ENCODE measurements at places on chromosomes 3 and 15.

GRCh38 chr3:161409069-161409468, 37.8 kb upstream of the SPTSSB start:
- DNase-seq = peak; percentile 62

GRCh38 chr15:50166216-50166615, 15.8 kb upstream of the SLC27A2 start:
- no peak for DNase-seq

DNA sequence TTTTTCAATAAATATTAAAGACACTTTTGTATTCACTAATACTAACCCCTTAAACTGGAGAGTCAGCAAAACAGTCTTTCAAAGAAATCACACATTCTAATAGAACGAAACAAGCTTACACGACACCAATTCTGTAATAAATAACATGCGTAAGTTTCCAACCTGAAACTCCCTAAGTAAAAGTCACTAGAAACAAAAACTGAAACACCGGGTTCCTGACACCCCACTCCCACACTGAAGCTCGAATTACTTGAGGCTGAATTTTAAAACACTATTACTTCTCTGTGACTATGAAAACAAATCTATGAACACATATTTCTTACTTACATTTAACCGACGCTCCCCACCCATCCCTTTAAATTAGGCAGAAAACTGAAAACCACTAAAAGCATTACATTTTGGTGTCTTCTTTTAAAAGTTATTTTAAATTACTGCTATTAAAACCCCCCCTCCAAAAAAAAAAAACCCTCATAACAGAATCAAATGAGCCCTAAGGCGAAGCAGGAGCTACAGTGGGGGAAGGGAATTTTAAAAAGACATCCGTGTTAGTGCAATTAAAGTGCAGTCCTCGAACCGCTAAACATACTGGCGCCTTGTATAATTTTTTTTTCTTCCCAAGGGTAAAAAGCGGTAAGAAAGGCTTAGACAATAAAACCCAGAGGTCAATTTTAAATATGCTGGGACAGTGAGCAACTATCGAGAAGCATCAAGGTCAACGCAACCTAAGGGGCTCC, 878 bp downstream of the SPPL2A start:
- DNase-seq = peak; percentile 35

GRCh38 chr3:172383306-172383796, 64.9 kb downstream of the GHSR start:
- no peak for DNase-seq

DNA sequence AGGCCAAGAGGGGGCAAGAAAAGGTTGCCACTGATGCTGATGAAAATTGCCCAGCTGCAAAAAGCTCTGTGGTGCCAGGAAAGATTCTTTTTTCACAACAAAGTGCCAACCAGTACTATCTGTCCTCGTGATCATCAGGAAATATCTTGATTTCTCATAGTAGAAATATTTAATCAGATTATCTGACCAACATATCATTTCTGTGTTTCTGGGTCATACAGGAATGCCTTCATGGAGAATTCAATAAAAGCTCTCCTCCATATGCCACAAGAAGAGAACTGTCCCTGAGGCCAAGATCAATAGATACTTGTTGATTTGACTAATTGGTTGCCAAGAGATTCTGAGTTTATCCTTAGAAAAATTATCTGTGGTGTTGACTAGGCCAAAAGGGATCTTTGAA, 63.5 kb downstream of the FSIP1 start:
- DNase-seq = no peak

- no peak for DNase-seq
Measured at GRCh38 chr3:172317481-172317880, 130.8 kb downstream of the GHSR start.

- no peak for DNase-seq
Measured at GRCh38 chr3:54538346-54538745, 389.5 kb downstream of the LRTM1 start.

- no peak for DNase-seq
Measured at GRCh38 chr3:37935290-37935668, 55.3 kb upstream of the VILL start.

DNA sequence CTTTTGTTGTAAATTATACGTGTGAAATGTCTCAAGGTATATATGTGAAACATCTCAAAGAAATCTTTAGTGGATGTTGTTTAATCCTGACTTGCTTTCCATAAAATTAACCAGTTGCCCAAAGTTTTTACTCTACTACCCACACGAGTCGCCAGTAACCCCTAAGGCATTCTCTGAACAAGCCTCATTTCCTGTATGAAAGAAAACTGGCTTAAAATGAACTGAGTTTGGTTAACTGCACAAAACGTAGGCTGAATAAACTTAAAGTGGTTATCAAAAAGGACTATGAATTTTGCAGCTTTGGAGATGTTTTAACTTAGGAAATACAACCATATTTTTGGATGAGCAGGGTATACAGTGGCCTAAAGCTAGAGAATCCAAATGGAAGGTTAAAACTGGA, 2.7 kb upstream of the APPL1 start:
- no peak for DNase-seq

- DNase-seq = no peak
Measured at GRCh38 chr3:4716706-4717362, 223.7 kb downstream of the ITPR1 start.

- DNase-seq = peak; percentile 81
Measured at GRCh38 chr15:46278486-46279090, 643.8 kb downstream of the SQOR start.

GRCh38 chr15:64236156-64236894, 73.5 kb upstream of the PPIB start:
- DNase-seq = no peak

GRCh38 chr3:46114323-46114988, 87.2 kb upstream of the XCR1 start:
- no peak for DNase-seq

DNA sequence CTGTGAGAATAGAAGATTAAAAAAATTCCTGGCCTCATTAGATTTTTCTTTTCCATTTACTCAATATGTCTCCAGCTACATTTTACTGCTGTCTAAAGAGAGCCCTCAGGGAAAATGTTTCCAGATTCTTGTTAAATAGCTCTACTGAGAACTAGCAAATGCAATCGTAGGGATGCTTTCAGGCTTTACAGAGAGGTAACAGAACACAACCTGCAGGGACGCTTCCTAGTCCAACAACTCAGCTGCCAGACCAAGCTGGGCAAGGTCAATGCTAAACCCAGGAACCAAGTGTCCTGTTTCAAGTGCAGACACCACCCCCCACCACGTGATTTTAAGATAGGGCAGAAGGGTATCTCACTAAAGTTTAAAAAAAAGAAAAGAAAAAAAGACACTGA, 25.2 kb downstream of the ARHGEF3 start:
- no peak for DNase-seq

DNA sequence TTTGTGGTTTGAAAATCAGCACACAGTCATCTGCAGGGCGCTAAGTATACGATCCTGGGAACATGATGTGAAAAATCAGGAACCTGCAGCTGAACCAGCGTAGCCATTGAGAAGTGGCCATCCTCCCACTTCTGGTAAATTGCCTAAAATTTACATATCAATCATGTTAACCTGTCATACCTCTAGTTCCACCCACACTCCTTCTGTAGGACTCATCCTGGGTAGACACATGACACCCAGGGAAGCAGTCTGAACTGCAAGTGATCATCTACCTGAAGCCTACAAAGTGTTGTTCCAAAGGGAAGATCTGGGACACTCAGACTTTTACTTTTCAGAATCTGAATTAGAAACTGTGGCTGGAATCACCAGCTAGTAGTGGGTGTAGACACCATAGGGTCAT, 5.5 kb upstream of the PSMD6 start:
- DNase-seq = no peak

GRCh38 chr3:129657261-129658046, 51.0 kb upstream of the PLXND1 start:
- no peak for DNase-seq

DNA sequence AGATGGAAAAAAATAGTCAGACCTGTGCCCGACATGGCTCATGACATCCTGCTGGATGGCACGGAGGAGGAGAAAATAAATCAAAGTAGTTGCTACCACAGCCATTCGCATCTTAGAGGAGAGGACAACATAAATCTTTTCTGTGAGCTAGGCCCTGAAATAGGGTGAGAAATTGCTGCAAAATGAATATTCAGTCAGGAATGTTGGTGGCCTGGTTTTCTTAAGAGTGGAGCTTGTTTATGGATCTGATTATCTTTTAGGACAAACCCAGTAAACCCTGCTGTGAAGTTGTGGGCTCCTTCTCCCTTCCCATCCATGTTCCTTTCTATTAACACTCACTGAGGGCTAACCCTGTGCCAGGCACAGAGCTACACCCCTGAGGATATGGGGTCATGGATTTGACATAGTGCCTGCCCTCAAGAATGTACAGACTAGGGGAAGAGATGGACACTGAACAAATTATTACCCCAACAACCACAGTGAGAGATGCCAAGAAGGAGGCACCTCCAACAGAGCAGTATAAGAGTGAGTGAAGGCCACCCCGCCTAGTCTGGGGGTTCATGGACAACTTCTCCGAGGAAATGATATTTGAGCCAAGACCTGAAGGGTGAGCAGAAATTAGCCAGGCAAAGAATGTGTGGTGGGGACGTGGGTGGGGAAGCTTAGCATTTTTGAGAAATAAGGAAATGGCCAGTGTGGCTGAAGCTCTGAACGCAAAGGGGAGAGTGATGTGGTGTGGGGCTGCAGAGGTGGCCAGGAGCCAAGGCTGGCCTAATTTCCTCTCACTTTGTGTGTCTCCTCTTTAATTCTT, 68.9 kb upstream of the ARL8B start:
- no peak for DNase-seq

- DNase-seq = peak; percentile 95
Measured at GRCh38 chr15:58475573-58476524, 44.1 kb downstream of the LIPC start.

GRCh38 chr3:175585898-175586297, 726.8 kb downstream of the NAALADL2 start:
- no peak for DNase-seq

- no peak for DNase-seq
Measured at GRCh38 chr3:196754091-196754981, 14.7 kb downstream of the PAK2 start.

GRCh38 chr15:98412852-98413251, 235.5 kb upstream of the IGF1R start:
- no peak for DNase-seq

- no peak for DNase-seq
Measured at GRCh38 chr3:121231872-121232271, 313.9 kb downstream of the POLQ start.

DNA sequence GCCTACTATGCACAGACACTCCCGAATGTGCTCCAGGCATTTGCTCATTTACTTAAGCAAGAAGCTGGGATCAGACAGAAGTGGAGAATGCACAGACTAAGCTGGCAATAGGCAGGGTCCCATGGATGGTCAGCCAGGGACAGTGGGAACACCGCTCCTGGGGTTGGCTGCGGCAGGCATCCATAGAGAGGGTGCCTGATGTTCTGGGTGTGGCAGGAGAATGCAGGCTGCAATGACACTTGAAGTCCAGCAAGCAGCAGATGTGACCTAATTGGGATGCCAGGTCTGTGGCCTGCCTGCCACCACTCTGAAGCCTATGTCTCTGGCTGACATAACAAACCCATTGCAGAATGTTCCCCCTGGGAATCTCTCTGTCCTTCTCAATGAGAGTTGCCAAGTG, 40.2 kb upstream of the SLC6A11 start:
- DNase-seq = no peak

- DNase-seq = peak; percentile 21
Measured at GRCh38 chr3:113495035-113495434, 19.9 kb downstream of the SPICE1 start.

DNA sequence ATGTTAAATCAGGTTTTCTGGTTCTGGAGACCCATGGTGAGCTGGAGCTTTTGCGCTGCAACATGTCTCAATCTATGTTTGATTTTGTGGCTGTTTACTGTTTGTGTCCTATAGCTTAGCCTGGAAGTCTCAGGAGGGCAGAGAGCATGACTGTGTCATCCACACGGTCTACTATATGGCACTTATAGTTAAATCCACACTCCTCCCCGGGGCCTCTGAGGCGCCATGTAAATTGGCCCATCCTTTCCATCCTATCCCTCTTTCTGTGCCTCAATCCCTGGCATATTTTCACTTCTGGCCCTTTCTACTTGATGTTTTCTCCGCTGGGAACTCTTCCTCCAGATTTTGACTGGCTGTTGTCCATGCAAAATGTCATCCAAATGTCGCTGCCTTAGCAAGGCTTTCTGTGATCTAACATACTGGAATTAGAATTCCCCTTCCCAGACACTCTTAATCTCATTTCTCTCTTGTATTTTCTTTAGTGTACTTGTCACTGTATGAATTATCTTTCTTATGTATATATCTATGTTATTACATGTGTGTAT, 560.8 kb upstream of the RGMA start:
- no peak for DNase-seq

- DNase-seq = no peak
Measured at GRCh38 chr3:175655351-175655750, 796.2 kb downstream of the NAALADL2 start.

DNA sequence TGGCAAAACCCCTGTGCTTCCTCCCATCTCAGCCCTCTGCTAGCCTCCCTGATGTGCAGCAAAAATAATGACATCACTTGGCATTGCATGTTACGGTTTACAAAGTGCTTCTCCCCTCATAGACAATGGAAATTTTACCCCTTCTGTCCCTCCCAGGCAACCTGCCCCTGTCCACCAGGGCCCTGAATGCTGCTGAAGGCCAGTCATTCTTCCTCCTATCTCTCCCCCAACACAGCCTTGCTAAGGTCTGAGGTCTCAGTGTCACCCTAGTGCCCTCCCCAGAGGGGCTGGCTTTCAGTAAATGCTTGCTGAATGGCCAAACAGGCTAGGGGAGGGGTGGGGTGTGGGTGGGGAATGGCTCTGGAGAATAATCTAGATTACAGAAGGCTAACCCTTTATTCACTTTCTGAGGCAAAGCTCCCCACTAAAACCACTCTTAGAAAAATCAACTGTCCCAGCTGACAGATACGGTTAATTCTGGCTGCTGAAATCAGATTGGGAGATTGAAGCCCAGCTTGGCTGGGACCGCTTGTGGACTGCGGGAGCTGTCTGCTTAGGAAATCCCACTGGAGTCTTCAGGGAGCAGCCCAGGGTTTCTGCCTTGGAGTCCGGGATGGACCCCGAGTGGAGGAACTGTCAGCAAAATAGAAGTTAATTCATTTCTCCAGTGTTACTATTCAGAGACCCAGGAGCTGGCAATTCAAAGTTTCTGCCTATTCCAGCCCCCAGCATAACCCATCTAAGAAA, 22.9 kb downstream of the ANP32A start:
- no peak for DNase-seq

DNA sequence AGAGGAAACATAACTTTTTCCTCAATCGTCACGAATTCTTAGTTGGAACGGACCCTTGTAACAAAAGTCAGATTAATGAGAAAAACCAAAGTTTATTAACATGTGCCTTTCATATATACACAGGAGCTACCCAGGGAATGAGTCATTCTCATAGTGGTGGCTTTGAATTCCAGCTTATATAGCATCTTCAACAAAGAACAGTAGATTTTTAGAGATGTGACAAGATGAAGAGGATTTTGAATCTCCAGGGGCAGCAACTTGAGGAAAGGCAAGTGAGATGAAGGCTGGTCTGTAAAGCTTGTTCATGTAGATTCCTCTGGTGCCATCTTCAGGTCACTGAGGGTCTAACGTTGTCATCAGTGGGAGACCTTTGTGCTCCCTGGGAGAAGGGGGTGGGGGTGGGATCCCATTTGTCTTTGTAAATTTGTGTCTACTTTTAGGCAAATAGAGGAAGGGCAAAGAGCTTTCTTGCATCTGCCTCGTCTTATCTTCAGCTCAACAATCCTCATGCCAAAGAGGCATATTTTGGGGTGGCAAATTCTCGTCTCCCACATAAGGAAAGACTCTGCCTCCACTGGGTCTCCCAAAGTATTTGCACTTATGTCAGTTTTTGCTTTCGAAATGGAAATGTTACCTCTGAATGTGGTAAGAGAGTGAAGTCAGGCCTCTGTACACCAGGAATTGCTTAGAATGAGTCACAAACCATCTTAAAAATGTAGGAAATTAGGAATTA, 29.5 kb downstream of the CLEC3B start:
- peak; percentile 0 for DNase-seq
